ENCODE measurements at places on chromosomes 16 and 17.

DNA sequence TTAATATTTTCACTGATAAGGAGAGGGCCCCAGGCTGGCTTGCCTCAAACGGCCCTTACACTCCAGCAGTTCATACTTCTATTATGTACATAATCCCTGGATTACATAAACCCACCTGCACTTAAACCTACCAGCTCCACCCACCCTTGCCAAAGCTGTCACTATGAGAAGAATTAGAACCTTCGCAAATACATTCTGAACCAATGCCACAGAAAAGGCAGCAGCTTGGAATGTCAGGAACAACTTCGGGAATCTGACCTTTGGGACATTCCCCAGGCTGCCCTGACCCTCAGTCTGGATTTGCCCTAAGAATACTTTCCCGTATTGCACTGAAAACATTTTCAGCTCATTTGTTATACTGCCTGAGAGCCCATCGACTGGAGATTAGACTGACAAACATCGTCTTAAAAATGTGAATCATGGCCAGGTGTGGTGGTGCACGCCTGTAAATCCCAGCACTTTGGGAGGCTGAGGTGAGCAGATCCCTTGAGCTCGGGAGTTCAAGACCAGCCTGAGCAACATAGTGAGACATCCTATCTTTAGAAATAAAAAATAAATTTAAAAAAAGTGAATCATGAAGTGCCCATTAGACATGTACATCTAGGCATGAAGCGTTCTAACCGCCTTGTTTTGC lies 21.0 kb upstream of the SEC14L1 start:
- no peak for DNase-seq

GRCh38 chr17:28720247-28720996 lies 637 bp downstream of the RPL23A start:
- DNase-seq, result no peak

GRCh38 chr16:85710732-85711131 lies 22.0 kb upstream of the GINS2 start:
- no peak for DNase-seq

DNA sequence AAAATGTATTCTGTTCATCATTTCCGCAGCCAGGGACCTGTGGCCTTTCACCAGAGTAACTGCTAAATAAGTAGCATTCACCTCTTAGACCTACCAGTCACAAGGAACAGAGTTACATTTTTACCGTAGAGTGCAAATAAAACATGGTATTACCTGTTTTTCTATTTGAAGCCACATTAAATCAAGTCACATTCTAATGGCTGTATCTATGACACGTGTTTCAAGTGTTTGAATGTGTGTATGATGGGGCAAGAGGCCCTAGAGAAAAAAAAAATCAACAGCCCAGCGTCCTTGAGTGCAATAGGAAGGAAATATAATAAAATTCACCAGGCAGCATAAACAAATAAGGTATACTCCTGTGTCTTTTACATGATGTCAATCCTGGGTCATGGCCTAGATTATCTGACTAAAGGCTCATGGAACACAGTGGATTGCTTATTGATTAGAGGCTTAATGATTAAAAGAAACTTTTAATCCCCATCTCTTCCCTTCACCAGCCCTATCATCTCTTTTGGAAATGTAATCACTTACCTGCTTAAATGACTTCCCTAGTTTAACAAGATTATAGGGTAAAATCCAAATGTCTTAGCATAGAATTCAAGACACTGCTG lies 168.7 kb upstream of the CDH5 start:
- DNase-seq, result no peak

DNA sequence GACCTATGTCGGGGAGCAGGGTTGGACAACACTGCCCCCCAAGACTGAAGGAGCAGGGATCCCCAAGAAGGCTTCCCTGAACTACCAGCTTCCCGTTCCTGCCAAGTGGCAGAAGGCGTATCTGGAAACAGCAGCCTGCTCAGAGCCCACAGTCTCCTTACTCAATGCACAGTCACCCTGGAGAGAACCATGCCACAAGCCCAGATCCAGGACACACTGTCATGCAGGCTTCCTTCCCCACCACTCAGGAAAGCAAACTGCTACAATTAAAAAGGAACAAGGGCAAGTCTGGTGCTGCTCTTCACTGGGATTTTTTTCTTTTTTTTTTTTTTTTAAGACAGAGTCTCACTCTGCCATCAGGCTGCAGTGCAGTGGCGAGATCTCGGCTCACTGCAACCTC lies 8.2 kb downstream of the WDR45B start:
- DNase-seq, result no peak

GRCh38 chr16:54651440-54652195 lies 279.0 kb upstream of the IRX5 start:
- no peak for DNase-seq

- no peak for DNase-seq
These were observed 21.1 kb upstream of the DBNDD1 start for GRCh38 chr16:90040152-90041023.

GRCh38 chr17:79183293-79184158 lies 108.9 kb downstream of the ENGASE start:
- no peak for DNase-seq

- DNase-seq, result no peak
These were observed 615.7 kb upstream of the SALL1 start for GRCh38 chr16:51766739-51767138.

GRCh38 chr17:59329176-59330052 lies 2.0 kb upstream of the YPEL2 start:
- DNase-seq, result peak; percentile 32

DNA sequence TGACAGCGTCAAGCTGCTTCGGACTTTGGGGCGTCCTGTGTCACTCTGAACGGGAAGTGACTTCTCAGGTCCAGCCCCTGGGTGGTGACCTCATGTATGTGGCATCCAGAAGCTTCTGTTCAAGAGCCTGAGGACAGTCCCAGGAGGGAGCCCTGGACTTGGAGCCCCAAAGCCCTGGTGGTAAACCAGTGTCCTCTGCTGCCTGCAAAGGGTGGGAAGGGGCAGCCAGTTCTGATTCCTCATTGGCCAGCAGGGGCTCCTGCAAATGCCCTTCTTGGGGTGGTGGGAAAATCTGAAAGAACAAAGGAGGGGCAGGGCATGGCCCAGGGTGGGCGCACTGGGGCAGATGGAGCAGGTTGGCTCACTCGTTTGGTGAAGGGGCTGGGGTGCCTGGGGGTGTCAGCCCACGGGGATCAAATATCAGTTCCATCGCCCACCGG lies 1.6 kb downstream of the OSGIN1 start:
- DNase-seq, result no peak

DNA sequence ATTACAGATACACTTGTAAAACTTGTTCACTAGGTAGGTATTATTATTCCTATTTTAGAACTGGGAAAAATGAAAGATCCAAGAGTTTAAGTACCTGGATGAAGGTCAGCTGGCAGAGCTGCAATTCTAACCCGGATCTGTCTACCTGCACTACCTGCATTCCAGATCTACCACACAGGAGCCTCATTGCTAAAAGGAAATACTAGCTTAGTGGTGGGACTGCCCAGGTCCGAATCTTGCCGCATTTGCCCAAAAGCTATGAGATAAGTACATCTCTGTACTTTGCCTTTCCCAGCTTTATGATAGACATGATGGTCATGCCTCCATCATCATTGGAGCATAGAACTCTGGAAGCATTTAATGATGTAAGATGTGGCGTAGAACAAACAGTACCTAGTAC lies 36.8 kb upstream of the TEKT3 start:
- DNase-seq, result no peak

GRCh38 chr16:4316108-4316863 lies 419 bp downstream of the GLIS2 start:
- DNase-seq, result no peak

DNA sequence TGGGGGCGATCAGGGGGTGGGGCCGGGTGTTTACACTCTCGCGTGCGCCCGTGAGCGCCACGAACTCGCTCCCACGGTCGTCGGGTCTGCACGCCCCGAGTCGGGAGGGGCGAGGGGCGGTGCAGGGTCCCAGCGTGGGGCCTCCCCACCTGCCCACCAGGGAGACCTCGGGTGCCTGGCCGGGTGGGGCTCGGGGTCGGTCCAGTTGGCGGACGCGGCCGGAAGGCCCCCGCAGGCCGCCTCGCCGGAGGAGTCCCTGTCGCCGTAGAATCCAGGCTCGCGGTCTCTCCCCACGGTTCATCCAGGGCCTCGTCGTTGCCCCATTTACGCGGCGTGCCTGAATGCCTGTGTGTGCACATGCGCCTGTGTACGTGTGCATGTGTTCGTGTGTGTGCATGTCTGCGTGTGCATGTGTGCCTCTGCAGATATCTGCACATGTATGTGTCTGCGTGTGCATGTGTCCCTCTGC lies 510 bp upstream of the RAB40B start:
- no peak for DNase-seq

GRCh38 chr16:77214411-77215138 lies 15.4 kb downstream of the SYCE1L start:
- no peak for DNase-seq

GRCh38 chr17:41635121-41636097 lies 11.0 kb upstream of the KRT17 start:
- no peak for DNase-seq

- no peak for DNase-seq
These were observed 19.5 kb downstream of the HLF start for GRCh38 chr17:55284001-55284884.

- no peak for DNase-seq
These were observed 864.0 kb downstream of the KCNJ2 start for GRCh38 chr17:71033336-71033735.

- no peak for DNase-seq
These were observed 144.8 kb downstream of the MRTFB start for GRCh38 chr16:14215941-14216340.

DNA sequence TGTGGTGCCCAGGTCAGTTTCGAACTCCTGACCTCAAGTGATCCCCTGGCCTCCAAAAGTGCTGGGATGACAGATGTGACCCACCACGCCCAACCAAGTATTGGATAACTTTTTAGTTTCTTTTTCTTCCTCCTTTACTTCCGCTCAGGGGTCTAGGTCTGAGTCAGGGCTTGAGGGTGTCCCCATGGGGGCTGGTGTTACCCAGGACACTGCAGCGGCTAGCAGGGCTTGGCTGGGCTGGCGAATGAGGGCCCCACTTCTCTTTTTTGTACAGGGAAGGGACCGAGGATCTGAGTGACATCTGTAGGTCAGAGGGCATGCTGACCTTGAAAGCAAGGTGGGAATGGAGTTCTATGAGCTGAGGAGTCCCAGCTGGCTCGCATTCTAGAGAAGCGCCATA lies 24.9 kb downstream of the RAB11FIP3 start:
- DNase-seq, result no peak

DNA sequence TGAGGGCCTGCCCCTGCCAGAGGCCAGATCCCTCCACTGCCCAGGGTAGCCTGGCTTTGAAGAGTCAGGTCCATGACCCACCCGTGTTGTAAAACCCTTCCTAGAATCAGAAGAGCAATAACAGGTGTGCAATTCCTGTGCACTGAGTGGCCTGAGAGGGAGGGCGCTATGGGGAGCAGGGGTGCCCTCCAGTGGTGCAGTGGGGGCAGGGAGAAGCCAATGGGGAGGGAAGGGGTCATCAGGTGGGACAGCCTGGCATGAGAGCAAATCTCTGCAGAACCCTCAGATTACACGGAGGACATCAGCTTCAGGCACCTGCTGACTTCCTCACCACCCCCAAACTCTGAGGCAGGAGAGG lies 72.9 kb upstream of the ZNF469 start:
- no peak for DNase-seq

- DNase-seq, result no peak
These were observed 847.7 kb upstream of the RBFOX1 start for GRCh38 chr16:6484935-6485334.

- no peak for DNase-seq
These were observed 432.5 kb downstream of the HS3ST3B1 start for GRCh38 chr17:14733376-14733775.

DNA sequence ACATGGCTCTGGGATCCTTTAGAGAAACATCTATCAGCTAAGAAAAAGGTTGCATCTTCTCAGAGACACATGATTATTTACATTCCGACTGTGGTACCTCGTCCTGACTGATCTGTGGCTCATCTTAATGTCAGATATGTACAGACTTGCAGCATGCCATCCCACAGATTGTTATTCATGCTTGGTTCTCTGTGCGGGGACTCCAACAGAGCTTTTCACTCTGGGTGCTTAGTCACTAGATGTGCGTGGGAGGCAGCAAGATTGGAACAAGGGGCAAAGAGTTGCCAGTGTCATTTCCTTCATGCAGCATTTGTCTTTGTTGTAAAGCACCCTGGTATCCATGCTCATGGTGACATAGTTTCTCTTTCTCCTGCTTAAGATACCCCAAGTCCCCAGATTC lies 179.1 kb upstream of the CACNG5 start:
- DNase-seq, result no peak

DNA sequence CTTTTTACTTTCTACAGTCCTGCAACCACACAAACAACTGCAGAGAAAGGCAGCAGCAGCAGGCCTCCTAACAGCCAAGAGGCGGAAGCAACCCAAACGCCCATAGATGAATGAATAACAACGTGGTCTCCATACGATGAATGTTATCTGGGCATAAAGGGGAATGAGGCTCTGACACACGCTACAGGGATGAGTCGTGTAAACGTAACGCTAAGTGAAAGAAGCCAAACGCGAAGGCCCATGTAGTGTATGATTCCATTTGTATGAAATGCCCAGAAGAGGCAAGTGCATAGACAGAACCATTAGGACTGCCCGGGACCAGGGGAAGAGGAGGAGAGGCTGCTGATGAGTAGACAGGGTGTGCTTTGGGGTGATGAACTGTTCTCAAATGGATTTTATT lies 94.8 kb upstream of the DNAH17 start:
- DNase-seq, result no peak
